Hippocampal formation (tissue), 2 donors: ENCODE measurements at places on chromosomes 11 and 22.

DNA sequence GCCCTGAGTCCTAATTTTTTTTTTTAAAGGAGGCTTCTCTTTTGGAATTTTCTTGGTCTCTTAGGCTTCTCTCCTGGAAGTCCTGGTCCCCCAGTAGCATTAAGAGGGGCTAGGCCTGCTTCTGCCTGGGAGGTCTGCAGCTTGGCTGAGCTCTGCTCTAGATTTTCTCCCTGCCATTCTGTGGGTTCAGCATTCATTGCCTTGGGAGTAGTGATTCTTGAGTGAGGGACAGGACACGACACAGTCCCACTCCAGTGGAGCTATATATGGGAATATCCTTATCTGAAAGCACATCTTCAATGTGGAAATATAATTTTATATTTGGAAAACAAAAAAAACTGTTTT is 3.7 kb downstream of the IGSF22 start:
- no peak for DNase-seq

DNA sequence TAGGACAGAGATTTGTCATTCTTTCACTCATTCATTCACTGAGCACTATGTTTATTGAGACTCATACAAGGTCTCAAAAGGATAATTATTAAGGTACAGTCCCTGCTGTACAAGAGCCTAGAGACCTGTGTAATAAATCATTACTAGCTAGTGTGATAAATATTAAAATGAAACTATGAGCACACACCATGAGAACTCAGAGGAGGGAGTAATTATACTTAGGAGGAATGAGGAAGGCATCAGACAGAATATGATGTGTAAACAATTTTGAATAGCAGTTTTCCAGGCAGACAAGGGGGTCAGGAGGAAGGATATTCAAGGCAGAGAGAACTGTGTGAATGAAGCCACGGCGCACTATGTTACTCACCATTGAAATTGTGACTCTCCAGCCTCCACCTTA is 300.8 kb upstream of the ISX start:
- DNase-seq, result no peak

DNA sequence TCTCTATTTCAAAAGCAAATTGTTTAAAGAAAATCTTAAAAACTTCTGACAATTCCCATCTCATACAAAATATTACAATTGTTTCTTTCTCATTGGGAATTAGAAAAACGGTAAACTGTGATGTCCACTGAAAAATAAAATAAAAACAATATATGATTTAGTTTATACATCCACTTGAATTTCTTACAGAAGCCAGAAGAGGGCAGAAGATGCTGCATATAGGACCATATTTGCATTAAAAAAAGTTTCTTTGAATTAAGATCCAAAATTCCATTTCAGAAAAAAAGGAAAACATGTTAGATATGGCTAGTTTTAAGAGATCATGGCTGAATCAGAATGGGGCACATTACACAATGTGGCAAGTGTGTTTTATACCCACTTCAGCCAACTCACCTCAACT is 39.3 kb upstream of the LRRC4C start:
- peak; percentile 19 for DNase-seq

DNA sequence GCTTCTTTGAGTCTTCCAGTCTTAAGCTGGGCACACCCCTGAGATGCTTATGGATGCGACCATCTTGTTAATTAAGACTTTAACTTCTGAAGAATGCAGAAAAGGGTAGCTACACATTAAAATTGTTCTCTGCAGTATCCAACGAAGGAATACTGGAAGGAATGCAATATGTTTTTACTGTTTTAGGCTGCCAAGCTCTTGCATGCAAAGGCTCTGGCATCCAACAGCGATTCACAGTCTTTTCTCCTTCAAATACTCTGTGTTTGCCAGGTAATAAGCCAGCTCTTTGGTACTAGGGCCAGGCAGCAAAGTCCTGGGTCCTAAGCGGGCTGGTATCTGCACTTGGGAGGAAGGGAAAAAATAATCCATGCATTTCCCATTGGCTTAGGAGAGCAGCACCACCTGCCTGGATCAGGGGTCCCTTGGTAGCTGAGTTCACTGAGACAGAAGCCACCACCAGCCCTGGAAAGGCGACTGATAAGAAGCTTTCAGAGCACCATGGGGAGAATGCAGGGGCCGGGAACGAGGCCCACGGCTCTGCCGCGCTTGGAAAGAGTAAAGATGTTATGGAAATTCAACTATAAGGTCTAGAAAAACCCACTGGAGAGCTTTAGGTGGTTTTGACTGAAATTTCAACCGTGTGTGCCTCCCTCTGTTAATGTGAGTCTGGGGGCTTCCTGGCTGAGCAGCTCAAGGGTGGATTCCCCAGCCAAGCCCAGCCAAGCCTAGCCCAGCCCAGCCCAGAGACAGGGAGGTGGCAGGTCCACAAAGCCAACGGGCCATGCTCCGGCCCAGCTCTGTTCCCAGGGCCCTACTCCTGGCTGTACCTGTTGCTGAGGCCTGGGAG is 67.0 kb upstream of the CCND1 start:
- no peak for DNase-seq

DNA sequence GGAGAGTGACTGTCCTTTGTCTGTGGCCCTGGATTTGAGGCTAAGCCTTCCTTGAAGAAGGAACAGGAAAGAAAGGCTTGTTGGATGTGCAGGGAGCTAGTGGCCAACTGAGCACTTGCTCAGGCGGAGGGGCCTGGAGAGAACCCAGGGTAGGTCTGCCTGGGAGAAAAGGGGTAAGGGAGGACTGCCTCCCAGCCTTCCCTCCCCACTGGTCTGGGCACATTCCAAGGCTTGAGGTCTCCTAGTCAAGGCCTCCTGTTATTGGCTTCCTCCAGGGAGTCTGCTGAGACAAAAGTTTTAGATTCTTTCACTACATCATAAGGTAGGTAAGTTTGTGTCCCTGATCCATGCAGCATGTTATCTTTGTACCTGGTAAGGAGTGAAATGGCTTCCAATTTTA is 15.2 kb downstream of the KCNQ1OT1 start:
- no peak for DNase-seq
